ENCODE measurements at places on chromosomes 2 and 18.

- DNase-seq = no peak
Measured at GRCh38 chr2:106565599-106565998, 78.4 kb downstream of the CD8B2 start.

- no peak for DNase-seq
Measured at GRCh38 chr2:57465067-57465466, 581.5 kb upstream of the VRK2 start.

- no peak for DNase-seq
Measured at GRCh38 chr2:65586516-65586915, 154.1 kb upstream of the SPRED2 start.

DNA sequence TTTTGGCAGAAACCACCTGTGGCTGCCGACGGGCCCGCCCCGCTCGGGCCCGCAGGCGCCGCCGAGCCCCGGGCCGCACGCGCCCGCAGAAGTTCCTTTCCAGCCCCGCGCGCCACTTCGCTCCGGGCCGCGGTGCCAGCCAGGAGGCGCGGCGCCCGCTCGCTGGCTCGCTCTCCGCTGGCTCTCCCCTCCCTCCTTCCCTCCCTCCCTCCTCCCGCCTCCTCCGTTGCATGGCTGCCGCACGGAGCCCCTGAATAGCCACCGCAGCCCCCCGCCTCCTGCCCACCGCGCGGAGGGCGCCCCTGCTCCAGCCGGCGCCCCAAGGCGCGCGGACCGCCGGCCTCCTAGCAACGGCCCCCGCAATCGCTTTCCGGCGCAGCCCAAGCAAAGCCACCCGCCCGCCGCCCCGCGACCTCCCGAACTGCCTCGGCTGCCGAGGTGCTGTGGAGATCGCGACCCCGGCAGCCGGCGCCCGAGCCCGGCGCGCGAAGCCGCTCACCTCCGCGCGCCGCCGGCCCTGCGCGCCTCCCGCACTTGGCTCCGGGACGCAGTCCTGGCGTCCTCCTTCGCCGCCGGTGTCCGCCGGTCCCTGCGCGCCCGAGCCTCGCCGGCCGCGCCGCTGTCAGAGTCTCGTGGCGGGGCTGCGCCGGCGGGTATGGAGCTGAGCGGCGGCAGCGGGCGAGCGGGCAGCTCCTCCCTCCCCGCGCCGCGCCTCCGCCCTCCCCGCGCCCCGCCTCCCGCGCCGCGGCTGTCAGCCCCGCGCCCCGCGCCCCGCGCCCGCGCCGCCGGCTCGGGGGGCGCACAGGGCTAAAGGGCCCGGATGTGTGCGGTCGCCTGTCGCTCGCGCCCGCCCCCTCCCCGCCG lies at the start of gene ZBTB7C:
ZBTB7C (minus strand) TSS at position 657 of the 864 bp plus-strand sequence.
- no peak for DNase-seq

DNA sequence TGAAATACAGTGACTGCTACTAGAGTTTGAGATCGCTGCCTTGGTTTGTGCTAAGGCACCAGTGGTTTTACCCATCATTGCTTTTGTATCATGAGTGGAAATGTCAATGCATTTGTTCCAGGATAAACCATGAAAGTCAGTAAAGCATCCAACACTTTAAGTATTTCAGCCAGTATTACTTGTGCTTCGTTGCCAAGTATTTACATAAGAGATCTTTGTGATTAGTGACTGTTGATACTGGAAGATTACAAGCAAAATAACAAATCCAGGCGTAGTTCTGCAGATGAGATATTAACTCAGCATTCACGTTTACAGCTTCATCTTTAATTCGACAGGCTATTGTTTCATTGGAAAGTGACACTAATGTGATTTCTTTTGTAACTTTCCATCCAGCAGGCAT lies 90.3 kb upstream of the B3GNT7 start:
- DNase-seq = no peak

DNA sequence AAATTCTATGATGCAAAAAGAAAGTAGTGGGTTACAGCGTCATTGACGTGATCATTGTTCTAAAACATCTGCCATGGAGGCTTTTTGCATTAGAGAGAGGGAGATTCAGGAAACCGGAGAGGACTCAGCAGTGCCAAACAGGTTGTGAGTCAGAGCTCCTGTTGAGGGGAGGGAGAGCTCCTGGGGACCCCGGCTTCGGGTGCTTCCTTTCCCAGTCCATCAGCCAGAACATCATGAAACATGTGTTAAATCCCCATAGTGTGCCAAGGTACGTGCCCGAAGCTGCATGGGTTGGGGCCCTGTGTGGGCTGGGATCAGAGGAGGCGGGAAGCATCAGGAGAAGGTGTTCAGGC lies 791 bp upstream of the CYRIA start:
- no peak for DNase-seq

DNA sequence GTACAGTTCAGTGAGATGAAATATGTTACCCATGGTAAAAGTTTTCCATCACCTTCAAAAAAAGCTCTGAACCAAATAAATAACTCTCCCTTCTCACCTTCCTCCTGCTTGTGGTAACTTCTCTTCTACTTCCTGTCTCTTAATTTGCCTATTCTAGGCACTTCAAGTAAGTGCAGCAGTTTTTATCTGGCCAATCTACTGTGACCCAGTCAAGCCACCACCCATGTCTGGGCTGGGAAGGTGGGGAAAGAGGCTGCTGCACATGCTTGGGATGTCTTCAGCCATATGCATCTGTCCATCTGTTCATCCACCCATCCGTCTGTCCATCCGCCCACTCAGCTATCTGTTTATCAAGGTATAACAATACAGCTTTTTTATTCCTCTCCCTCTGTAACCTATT lies 31.6 kb downstream of the ZNF532 start:
- no peak for DNase-seq
